ENCODE measurements at places on chromosomes 16 and 17. TPM values are rescaled to one million over a fixed set of nuclear protein-coding genes. Genes with fewer than 3 reads are reported as not detected.

DNA sequence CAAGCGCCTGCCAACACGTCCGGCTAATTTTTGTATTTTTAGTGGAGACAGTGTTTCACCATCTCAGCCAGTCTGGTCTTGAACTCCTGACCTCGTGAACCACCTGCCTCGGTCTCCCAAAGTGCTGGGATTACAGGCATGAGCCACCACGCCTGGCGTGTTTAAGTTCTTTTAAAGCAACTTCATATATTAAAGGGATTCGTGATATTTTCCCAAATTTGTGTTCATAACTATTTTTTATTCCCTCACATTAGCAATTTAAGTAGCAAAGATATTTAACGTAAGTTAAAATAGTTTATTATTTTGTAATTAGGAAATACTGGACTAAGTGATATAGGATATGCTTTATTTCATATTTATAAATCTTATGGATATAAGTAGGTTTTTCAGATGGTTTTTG is 4.2 kb downstream of the SPG7 start:
- DNase-seq = no peak

GRCh38 chr16:88468275-88469129 is 15.4 kb downstream of the ZFPM1 start:
- DNase-seq = peak; percentile 68

OSGIN1 gene
- 39.1 TPM for polyA plus RNA-seq

GRCh38 chr16:22348291-22348690 is 26.1 kb downstream of the CDR2 start:
- no peak for DNase-seq

LDHD gene
- polyA plus RNA-seq = 0.83 TPM

DNA sequence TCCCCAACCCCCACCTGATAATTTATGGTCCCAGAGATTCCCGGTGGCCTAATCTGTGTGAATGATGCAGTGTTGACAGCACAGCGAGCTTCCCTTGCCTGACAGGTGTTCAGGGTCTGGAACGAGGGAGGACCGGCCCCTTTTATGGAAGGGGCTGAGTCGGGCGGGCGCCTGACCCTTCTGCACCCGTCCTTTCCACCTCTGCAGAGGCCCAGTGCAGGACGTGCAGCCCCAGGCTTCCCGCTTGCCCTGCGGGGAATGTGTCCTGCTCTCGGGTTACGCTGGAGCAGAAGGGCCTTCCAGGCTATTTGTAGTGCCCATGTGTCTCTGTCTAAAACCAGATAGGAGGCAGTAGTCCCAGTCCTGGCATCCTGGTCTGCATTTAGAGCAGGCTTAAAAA is 16.2 kb downstream of the SMTNL2 start:
- no peak for DNase-seq

GRCh38 chr17:5976251-5976650 is 93.9 kb upstream of the WSCD1 start:
- no peak for DNase-seq
